ENCODE measurements at places on chromosomes 11 and 22.

- no peak for DNase-seq
Measured at GRCh38 chr11:133506551-133507094, 25.7 kb downstream of the OPCML start.

DNA sequence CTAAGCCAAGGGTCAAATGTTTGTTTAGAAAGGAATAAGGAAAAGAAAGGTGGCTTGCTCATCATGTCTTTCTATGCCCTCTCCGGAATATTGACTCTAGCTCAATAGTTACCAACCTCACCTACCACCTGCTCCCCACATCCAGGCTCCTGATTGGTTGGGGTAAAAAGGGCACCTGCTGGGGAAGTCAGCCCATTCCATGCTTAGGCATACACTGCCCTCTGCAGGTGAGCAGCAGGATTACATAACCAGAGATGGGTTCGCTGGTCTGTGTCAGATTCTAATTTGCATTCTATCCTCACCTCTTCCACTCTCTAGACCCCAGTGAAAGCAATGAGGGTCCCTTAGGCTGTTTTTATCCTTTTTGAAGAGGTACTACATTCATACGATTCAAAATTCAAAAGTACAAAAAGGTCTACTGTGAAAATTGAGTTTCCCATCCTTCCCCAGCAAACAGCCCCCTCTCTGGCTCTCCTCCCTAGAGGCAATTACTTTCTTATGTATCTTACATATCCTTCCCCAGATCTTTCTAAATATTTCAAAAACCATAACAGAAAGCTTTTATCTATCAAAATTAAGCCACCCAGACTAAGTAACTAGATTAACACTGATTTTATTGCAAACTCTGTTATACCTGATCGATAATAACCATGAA, 98.0 kb upstream of the ASPHD2 start:
- DNase-seq: peak; percentile 41

GRCh38 chr11:47534704-47535251, 18.2 kb downstream of the CELF1 start:
- no peak for DNase-seq

- DNase-seq: no peak
Measured at GRCh38 chr11:27394781-27395228, 31.8 kb upstream of the CCDC34 start.

- DNase-seq: no peak
Measured at GRCh38 chr22:45224331-45224730, 16.4 kb downstream of the KIAA0930 start.

GRCh38 chr11:77821349-77821851, 456 bp downstream of the AAMDC start:
- peak; percentile 40 for DNase-seq

DNA sequence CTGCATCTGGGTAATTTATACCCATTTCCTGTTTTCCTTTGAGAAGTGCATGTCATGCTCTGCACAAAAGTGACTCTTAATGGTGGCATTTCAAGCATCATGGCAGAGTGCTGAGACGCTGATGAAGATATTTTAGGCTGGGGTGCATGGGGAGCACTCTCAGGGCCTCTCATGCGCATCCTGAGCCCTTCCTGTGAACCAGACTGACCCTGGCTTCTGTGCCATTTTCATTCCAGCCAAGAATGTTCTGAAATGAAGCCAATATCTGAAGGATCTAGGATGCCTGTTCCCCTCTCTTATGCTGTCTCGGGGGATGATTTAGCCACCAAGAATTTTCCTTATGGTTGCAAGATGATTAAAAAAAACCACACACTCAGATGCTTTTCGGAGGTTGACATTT, 61.5 kb downstream of the MIAT start:
- DNase-seq: peak; percentile 86

GRCh38 chr11:662689-663274, 25.7 kb downstream of the DRD4 start:
- peak; percentile 68 for DNase-seq

DNA sequence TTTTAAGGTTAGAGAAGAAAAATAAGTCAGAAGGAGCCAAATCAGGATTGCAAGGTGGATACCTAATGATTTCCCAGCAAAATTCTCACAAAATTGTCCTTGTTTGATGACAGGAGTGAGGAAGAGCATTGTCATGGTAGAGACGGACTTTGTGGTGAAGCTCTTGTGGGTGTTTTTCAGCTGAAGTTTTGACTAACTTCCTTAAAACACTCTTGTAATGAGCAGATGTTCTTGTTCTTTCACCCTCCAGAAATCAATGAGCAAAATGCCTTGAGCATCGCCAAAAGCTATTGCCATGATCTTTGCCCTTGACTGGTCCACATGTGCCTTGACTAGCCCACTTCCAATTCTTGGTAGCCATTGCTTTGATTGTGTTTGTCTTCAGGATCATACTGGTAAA, 20.0 kb downstream of the CALCB start:
- DNase-seq: no peak

- no peak for DNase-seq
Measured at GRCh38 chr11:3099178-3099577, 42.0 kb upstream of the CARS1 start.

- DNase-seq: no peak
Measured at GRCh38 chr22:35510481-35510934, 30.1 kb upstream of the RASD2 start.

DNA sequence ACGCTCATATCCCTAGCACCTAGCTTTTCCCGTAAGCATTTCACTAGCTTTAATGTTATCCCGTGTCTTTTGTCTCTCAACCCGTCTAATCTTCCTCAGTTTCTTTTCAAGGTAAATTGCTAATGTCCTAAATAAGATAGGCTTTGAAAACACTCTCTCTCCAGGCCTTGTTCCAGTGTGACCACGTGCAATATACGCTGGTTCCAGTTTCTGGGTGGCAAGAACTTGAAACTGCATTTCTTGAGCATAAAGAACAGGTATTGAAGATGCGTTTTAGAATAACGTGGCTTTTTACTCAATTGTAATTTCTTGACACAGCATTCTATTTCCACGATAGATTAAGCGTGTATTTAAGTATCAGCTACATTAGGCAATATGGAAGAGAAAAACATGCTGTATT, 1.1 kb downstream of the CDC45 start:
- no peak for DNase-seq

DNA sequence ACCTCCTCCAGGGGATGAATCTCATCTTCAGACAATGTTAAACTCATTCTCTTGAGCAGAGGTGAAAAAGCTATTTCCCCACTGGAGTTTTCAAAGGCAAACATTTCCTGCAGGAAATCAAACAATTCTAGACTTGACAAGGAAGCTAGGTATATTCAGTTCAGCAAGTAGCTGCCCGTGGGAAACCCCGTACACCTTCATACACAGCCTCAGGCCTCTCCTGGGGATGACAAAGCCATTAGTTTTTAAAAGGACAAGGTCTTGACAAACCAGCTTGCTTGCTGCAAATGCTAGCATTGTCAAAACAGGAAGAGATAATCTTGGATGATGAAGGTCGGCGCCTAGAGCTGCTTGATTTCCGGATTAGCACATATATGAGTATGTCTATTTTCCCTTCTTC, 1630.8 kb upstream of the TENM4 start:
- DNase-seq: no peak

GRCh38 chr11:57288771-57289579, 35.8 kb downstream of the TNKS1BP1 start:
- DNase-seq: peak; percentile 91

DNA sequence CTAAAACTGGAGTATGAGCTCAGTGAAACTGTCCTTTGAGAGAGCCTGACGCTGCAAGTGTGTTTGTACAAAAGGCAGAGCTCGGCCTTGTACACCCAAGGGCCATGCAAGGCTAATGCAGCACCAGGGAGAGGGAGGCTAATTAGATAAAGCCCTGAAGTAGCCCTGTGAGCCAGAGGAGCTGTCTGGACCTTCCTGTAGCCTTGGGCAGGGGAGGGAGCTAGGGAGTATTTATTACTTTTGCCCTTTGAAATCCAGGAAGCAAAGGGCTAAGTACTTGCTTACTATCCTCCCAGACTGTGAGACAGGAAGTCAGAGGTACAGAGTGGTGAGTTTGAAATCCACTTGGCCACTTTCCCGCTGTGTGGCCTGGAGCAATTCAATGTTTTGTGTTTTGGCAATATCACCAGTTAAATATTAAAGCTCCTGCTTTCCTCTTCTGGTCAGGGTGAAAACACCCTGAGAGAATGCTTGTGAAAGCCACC, 10.2 kb upstream of the LDHA start:
- DNase-seq: peak; percentile 94

DNA sequence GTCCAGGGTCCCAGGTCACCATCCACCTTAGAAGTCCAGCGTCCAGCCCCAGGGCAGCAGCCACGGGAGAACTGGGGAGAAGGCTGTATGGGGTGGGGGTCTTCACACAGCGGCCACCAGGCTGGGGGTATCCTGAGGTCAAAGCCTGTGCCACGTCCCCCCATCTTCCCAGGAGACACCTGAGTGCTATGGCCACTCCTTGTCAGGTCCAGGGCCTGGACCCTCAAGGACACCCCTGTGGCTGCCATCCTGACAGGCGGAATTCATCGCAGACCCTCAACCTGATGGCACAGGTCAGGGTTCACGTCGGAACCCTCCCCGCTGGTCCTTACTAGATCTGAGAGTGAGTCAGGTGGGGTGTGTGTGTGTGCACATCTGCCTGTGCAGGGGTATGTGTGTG, 18.6 kb downstream of the BRSK2 start:
- no peak for DNase-seq

DNA sequence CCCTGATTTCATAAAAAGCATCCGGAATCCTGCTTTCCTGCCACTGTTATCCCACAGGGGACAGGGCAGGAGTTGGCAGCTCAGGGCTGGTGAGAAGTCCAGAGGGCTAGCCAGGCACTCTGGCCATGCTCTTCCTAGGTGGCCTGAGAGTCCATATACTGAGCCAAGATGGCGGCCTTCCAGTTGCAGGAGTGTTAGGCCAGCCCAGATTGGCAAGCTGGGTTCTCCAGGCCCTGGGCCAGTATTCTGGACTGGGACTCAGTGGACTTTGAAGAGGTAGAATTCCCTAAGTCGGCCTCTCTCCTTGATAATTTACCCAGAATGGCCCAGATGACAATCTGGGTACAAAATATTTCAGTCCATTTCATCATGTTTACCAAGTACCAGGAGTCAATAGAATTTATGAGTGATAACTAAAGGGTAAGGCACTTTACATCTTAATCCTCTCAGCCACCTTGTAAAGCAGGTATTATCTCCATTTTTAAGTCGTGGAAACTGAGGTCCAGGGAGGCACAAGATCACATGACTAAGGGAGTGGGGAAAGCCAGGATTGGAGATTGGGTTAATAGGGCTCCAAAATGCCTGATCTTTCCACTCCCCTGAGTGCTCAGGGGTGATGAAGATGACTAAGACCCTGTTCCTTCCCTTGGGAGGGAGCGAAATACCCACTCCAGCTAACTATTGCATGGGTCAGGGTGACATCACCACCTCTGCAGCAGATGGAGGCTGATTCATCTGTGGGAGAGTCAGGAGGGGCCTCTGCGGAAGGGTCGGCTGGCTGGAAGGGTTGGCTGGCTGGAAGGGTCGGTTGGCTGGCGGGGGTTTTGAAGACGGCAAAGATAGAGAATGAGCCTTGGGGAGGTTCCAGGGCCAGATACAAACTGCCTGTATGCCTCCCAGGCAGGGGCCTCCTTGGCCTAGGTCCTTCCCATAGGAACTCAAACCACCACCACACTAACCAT, 1.2 kb upstream of the MICALL1 start:
- peak; percentile 94 for DNase-seq

GRCh38 chr11:78465169-78465942, 47.7 kb upstream of the GAB2 start:
- no peak for DNase-seq

DNA sequence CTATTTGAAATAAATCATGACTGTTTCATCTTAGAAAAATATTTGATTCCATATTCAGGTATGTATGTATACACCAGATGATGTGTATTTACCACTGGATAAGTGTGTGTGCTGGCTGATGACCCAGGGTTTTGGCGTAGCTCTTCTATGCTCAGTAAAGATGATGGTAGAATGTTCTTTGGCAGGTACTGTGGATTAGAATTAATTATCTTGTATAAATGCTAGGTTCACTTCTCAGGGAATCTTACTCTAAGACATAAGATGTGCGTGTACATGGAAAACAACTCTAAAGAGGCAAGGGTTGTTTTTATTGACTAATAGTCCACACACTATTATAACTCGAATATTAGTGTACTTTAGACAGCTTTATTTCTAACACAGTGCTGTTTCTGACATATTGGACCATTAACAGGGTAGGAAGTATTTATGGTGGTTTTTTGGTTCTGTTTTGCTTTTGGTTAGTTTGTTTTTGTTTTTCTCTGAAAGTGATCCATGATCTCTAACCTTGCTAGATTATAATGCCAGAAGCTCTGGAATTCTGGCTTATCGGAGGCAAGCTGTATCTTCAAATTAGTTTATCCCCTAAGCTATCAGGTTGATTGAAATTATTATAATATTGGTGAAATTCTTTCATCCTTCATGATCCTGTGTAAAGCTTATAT, 1.0 kb upstream of the HBG1 start:
- no peak for DNase-seq

GRCh38 chr22:40182231-40182835, 4.6 kb downstream of the TNRC6B start:
- DNase-seq: no peak

GRCh38 chr11:76327202-76327601, 53.7 kb downstream of the THAP12 start:
- DNase-seq: no peak
